ENCODE measurements at places on chromosomes 6 and 20. TPM values are rescaled to one million over a fixed set of nuclear protein-coding genes. Genes with fewer than 3 reads are reported as not detected.
A peak's percentile ranks its signal among the peaks of the same experiment; 100 is the strongest.

DNA sequence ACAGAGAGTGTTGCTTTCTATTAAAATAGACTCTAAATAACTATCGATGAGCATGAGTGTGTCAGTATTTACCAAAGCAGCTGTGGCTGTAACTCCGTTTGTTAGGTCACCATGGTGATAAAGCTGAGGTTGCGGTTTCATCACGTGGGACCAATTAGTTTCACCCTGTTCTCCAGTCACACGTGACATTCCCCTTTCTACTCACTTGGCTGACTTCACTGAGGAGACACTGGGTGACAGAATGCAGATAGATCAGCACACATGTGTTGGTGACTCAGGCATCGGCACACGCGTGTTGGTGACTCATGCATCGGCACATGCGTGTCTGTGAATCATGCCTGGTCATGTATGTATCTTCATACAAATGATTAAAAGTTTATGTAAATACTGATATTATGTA is 285.4 kb downstream of the THBS2 start:
- peaks cover 28% of the 10 kb centered on the region for H3K27me3 ChIP-seq
- H3K27ac ChIP-seq = no peak overlapping the region

The FUT9 gene
- not detected for total RNA-seq

The PLEKHG1 gene
- total RNA-seq = 4.2 TPM

DNA sequence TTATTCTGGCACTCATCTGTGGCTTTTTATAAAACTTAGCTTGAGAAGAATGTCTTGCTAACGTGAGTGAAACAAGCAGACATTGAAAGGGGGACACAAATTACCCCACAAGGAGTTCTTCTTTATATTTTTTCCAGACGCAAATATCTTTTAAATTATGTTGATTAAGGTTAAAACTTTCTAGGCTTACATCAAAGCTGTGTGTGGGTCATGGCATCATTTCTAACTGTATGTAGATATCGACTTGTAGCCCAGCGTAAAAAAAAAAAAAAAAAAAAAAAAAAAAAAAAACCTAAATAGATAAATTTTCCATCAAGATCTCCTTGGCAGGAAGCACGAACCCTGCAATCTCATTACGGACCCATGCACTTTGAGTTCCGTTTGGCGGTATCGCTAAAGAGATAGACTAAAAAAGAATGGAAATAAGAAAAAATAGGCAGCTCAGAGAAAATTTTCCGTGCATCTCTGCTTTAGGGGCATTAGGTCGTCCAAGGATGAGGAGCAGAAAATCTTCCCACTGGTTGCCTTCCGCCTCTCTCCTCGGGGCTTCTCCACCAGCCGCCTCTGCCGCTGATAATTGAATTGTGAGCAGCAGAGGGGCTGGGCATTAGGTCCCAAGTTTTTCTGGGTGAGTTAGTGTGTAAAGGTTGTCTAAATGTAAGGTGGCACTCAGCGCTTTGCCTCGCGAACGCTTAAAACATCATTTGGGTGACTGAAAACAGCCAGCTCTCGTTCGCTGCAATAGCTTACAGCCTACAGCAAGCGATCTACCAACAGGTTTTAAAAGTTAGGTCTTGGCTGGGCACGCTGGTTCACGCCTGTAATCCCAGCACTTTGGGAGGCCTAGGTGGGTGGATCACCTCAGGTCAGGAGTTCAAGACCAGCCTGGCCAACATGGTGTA is 194.0 kb downstream of the TRIM27 start:
- peaks cover 74% of the 10 kb centered on the region for H3K27me3 ChIP-seq
- DNase-seq = no peak
- peaks cover 9% of the 10 kb centered on the region for H3K36me3 ChIP-seq
- H3K4me3 ChIP-seq = peak overlapping the region; percentile 82
- H3K4me1 ChIP-seq = peaks cover 8% of the 10 kb centered on the region
- peak overlapping the region; percentile 87 for H3K27ac ChIP-seq

DNA sequence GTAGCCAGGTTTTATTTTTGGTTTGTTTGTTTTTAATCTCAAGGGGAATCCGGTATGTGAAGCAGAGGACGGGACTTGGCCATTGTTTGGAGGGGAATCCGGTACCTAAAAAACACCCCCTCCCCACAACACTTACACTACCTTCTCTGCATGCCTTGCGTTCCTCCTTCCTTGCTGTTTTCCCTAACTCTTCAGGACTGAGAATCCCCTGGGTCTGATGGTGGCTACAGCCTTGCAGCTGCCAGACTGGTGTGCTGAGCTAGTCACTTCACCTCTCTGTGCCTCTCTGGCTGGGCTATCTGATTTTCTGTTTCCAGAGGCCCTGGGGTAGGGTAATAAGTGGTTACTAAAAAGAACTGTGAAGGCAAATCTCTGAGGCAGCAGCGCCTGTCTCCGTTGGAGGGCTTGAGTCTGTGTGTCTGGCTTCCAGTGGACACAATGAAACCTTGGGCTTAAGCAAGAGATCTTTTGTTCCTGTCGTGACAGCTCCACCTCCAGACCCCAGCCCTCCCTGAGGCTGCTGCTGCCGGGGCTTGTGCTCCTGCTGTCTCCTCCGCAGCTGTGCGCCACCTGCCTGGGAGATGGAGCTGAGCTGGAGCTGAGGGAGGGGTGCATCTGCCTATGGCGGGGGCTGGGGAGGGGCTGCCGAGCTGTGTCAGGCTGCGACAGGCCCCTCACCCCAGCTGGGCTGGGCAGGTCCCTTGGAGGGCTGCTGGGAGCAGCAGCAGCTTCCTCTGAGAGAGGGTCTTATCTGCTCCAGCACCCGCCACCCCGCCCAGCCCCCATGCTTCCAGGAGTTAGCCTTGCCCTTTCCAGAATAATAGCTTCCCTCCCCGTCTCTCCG is 65.8 kb upstream of the CCDC167 start:
- DNase-seq = no peak
- no peak overlapping the region for H3K4me3 ChIP-seq
- H3K36me3 ChIP-seq = no peaks in the 10 kb centered on the region

DNA sequence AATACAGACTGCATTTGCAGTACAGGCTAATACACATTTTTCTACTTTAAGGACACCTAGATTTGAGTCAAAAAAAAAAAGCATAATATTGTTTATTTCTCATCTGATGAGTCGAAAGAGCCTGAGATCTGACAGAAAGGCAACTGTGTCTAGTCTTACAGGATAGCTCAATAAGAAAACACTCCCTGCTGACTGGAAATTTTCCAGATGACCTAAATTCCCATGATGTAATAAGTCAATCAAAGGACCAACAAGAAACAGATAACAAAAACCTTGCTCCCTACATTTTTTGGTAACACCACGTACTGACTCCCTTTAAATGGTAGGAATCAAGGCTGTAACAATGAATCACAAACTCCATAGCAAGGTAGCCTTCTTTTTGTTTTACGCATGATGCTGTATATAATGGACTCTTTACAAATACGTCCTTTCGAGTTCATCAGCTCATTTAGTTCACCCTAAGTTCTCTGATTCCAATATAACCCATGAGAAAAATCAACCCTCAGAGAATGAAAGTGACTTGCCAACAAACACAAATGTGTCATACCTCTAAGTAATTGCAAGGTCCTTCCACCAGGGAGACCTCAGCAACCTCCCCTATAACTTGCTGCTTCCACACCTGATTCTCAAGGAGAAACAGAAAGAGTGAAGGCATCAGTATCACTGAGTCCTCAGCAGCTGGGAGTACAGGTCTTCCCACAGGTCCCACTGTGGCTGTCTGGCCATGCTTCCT is 12.1 kb downstream of the TBX18 start:
- H3K36me3 ChIP-seq = no peaks in the 10 kb centered on the region
- peaks cover 1% of the 10 kb centered on the region for H3K27me3 ChIP-seq
- H3K4me1 ChIP-seq = no peaks in the 10 kb centered on the region
- DNase-seq = no peak
- no peak overlapping the region for H3K4me3 ChIP-seq

DNA sequence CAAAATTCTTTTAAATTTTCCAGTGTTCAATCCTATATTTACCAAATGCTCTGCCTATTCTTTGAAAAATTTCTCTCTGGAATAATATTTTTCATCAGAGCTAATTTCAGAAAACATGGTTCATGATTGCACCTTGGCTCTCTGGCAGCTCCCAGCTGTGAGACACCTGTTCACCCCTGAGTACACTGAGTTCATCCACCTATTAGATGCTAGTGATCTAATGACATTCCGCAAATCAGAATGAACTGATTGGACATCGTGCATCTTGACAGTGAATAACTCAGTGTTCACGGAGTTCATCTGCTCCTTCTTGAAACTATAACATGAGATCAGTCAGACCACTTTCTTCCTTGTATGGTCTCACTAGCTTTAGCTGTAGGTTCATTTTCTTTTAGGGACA is 3.9 kb upstream of the SHPRH start:
- no peak overlapping the region for H3K27ac ChIP-seq
- peaks cover 3% of the 10 kb centered on the region for H3K36me3 ChIP-seq
- DNase-seq = no peak
- peaks cover 3% of the 10 kb centered on the region for H3K27me3 ChIP-seq
- H3K4me3 ChIP-seq = no peak overlapping the region

GRCh38 chr20:59750209-59750840 is 146.0 kb downstream of the PHACTR3 start:
- no peak for DNase-seq
- H3K4me3 ChIP-seq = no peak overlapping the region
- no peaks in the 10 kb centered on the region for H3K36me3 ChIP-seq
- no peak overlapping the region for H3K27ac ChIP-seq

- DNase-seq = peak; percentile 56
- no peaks in the 10 kb centered on the region for H3K36me3 ChIP-seq
- H3K27me3 ChIP-seq = peaks cover 11% of the 10 kb centered on the region
- H3K27ac ChIP-seq = no peak overlapping the region
These were observed 1.1 kb upstream of the OPN5 start for GRCh38 chr6:47780510-47781356.

DNA sequence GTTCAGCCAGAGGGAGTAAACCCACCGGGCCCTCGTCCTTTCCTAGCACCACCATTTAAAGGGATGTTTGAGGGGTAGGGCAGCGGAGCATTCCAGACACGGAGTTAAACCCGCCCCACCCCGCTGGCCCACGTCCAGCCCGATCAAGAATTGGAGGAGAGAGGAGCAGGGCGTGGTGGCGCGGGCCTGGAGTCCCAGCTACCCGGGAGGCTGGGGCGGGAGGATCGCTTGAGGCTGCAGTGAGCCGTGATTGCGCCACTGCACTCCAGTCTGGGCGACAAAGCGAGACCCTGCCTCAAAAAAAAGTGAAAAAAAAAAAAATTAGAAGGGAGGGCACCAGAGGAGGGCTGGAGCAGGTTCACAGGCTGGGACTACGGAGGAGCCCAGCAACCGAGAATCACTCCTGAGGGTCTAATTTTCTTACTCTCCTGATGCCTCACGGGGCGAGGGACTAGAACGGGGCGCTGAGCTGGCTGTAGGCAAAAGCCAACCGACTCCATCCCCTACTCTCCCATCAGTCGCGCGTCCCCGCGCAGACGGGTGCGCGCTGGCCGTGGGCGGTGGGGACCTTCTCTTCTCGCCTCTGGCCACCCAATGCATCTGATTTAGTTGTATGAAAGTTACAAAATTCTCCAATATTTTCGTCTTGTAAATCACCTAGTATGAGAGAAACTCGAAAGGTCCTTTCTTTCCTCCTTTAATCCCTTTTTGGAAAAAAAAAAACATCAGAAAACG is 6.1 kb upstream of the HSPA1B start:
- DNase-seq = peak; percentile 80
- H3K27ac ChIP-seq = peak overlapping the region; percentile 96
- peaks cover 6% of the 10 kb centered on the region for H3K36me3 ChIP-seq
- H3K4me1 ChIP-seq = peaks cover 56% of the 10 kb centered on the region
- no peaks in the 10 kb centered on the region for H3K27me3 ChIP-seq

- H3K36me3 ChIP-seq = no peaks in the 10 kb centered on the region
- peaks cover 8% of the 10 kb centered on the region for H3K27me3 ChIP-seq
- peaks cover 14% of the 10 kb centered on the region for H3K4me1 ChIP-seq
- no peak overlapping the region for H3K4me3 ChIP-seq
- H3K27ac ChIP-seq = no peak overlapping the region
These were observed 91.7 kb upstream of the ELOVL5 start for GRCh38 chr6:53440336-53440945.

- no peaks in the 10 kb centered on the region for H3K4me1 ChIP-seq
- no peak overlapping the region for H3K27ac ChIP-seq
- peaks cover 11% of the 10 kb centered on the region for H3K27me3 ChIP-seq
- no peaks in the 10 kb centered on the region for H3K36me3 ChIP-seq
- H3K4me3 ChIP-seq = no peak overlapping the region
These were observed 426.4 kb upstream of the CITED2 start for GRCh38 chr6:139800837-139801236.

- peaks cover 20% of the 10 kb centered on the region for H3K4me1 ChIP-seq
- DNase-seq = peak; percentile 89
- peaks cover 23% of the 10 kb centered on the region for H3K36me3 ChIP-seq
- H3K27me3 ChIP-seq = no peaks in the 10 kb centered on the region
- H3K27ac ChIP-seq = peak overlapping the region; percentile 88
These were observed 1.2 kb downstream of the TRIB3 start for GRCh38 chr20:381581-382290.

GRCh38 chr6:24694198-24694597 is 24.8 kb downstream of the C6orf62 start:
- no peaks in the 10 kb centered on the region for H3K27me3 ChIP-seq
- H3K27ac ChIP-seq = no peak overlapping the region

DNA sequence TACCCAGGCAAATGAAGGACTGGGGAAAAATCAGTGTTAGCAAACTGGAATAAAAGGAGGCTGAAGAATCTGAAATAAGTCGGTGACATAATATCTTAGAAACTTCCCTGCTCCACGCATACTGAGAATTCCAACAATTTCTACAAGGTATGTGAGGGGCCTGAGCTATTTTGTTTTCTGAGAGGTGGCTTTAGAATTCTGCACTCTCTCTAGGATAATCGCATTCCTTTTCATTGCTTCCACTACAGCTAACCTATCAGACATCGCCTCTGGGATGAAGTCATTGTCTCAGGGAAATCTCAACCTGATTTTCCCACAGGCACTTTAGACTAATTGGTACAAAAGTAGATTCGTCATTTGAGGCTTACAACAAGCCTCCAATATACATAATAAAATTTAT is 740.8 kb downstream of the PHF3 start:
- no peak overlapping the region for H3K4me3 ChIP-seq
- no peaks in the 10 kb centered on the region for H3K36me3 ChIP-seq
- DNase-seq = no peak
- no peak overlapping the region for H3K27ac ChIP-seq
- H3K4me1 ChIP-seq = no peaks in the 10 kb centered on the region

DNA sequence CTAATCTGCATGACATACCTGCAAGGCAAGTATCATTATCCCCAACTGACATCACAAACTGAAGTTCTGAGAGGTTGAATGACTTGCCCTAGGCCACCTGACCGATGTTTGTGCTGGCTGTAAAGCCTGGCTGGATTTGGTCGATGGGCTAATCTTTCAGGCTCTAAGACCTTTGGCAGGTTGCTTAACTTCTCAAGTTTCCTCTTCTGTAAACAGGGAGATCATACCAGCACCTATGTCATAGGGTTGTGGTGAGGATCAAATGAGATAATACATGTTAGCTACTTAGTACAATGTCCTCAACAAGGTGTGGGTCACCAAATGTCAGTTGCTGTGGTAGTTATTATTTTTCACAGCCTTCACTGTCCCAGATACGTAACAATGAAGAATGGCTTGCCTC is 14.2 kb downstream of the ANKRD66 start:
- no peak overlapping the region for H3K27ac ChIP-seq
- H3K27me3 ChIP-seq = peaks cover 14% of the 10 kb centered on the region
- H3K4me3 ChIP-seq = no peak overlapping the region
- DNase-seq = no peak
- no peaks in the 10 kb centered on the region for H3K4me1 ChIP-seq

The KCTD20 gene
- 42.7 TPM for total RNA-seq

GRCh38 chr6:154457046-154457713 is 53.3 kb downstream of the CNKSR3 start:
- H3K27me3 ChIP-seq = peaks cover 4% of the 10 kb centered on the region
- H3K4me1 ChIP-seq = peaks cover 2% of the 10 kb centered on the region
- no peaks in the 10 kb centered on the region for H3K36me3 ChIP-seq
- no peak overlapping the region for H3K4me3 ChIP-seq
- peak; percentile 23 for DNase-seq
- H3K27ac ChIP-seq = no peak overlapping the region

The C6orf58 gene
- total RNA-seq = not detected

The SLC22A2 gene
- not detected for total RNA-seq

The BMP2 gene
- total RNA-seq = not detected

The PXDC1 gene
- 0.29 TPM for total RNA-seq

All from activated CD8-positive, alpha-beta T cell treated with anti-CD3 and anti-CD28 coated beads for 36 hours (primary cell).